Esophagus muscularis mucosa (tissue), 4 donors: ENCODE measurements at places on chromosomes 12 and 14. TPM values are rescaled to one million over a fixed set of nuclear protein-coding genes. Genes with fewer than 3 reads are reported as not detected.

DNA sequence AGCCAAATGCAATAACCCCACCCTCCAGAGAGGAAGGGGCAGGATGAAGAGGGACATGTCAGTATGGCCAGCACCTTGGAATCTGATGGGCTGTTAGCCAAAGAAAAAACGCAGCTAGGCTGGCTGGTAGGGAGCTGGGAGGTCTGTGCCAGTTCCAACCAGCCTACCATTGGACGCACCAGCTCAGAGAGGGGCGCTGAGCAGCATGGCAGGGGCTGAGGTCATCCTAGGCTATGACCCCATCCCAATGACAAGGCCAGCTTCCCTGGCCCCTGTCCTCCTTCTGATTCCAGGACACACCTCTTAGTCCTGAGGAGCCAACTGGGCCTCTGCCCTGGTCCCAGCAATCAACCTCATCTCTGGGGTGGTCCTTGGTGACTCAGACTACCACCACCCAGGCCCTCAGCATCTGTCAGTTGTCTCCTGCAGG lies 12.2 kb downstream of the ACTN1 start:
- no peak for DNase-seq

POLE gene
- 18.8 TPM for total RNA-seq

DNA sequence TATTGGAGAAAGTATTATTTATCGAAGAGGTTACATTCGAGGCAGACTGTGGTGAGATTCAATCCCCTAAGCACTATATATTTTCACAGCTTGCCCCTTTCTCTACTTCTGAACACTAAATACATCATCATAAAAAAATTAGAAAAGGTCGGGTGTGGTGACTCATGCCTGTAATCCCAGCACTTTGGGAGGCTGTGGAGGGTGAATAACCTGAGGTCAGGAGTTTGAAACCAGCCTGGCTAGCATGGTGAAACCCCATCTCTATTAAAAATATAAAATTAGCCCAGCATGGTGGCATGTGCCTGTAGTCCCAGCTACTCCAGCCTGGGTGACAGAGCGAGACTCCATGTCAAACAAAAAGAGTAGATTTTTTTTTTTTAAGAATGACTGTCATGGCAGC lies 70.6 kb upstream of the MYF6 start:
- no peak for DNase-seq

GRCh38 chr12:50753232-50753769 lies 10.6 kb upstream of the ATF1 start:
- no peak for DNase-seq

- peak; percentile 19 for DNase-seq
These were observed 33.3 kb downstream of the DIO3 start for GRCh38 chr14:101594511-101595148.

GRCh38 chr12:56728139-56728861 lies 3.2 kb upstream of the NACA start:
- DNase-seq = no peak

CCDC88C gene
- 6.3 TPM for total RNA-seq

DNA sequence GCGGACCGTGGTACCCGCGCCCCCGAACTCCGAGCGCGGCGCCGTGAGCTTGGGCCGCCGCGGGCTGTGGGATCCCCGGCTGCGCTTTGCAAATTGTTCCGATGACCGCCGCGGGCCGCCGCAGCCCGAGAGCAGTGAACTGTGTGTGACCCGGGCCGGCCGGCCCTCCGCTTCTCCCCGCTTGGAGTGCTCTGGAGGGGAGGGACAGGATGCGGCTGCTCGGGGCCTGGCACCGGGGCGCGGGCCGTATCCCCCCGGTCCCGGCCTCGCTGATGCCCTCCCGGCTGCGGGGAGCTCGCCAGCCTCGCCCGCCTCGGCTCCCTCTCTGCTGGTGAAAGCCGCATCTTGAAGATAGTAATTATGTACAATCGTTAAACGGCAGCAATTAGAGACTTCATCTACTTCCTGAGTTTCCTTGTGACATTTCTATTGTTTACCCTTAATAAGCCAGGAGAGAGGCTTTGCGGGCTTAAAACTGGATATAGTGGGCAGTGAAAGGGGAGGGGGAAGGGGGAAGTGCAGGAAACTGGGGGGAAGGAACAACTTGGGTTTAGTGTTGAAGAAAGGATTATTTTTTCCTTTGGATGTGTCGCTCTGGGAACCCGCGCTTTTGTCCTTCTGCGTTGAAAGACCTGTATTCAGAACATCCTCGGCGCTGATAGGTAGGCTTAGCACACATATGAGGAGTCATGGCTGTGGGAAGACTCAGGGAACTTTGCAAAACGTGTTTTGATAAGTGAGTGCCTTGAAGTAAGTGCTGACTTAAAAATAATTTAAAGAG lies 1.2 kb downstream of the PELI2 start:
- DNase-seq = no peak

PLEKHH1 gene
- total RNA-seq = 2.1 TPM

DNA sequence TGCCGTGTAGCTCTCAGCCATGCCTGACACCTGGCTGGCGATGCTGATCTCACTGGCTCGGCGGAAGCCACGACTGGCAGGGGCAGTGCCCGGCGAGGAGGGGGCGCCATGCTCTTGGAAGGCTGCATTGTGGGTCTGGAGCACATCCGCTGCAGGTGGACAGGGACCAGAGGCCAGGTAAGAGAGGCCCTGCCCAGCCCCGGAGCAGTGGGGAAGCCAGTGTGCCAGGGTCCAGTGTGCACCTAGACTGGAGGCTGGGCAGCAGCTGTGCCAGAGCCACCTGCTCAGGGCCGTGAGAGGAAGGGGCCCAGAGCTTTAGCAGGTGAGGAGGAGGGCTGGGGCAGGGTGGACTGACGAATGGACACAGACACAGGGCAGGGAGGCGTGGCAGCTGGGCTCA lies 10.1 kb downstream of the ARL6IP4 start:
- no peak for DNase-seq

PIANP gene
- 0.71 TPM for total RNA-seq

- no peak for DNase-seq
These were observed 238.1 kb upstream of the SEL1L start for GRCh38 chr14:81771651-81772275.

DNA sequence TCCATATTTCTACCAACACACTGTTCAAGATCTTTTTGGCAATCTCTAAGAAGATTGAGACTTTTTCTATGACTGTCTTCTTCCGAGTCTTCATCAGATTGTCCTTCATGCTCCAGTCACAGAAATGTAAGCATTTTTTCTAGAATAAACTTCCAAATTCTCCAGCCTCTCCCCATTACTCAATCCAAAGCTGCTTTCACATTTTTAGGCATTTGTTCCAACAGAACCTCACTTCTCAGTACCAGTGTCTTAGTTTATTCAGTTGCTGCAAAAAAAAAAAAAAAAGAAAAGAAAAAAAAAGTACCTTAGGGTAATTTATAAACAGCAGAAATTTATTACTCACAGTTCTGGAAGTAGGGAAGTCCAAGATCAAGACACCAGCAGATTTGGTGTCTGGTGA lies 290.8 kb upstream of the NOVA1 start:
- DNase-seq = no peak

GRCh38 chr14:66152747-66153146 lies 333.4 kb upstream of the CCDC196 start:
- no peak for DNase-seq

- DNase-seq = no peak
These were observed 220.6 kb upstream of the RGS6 start for GRCh38 chr14:71711619-71712018.

DNA sequence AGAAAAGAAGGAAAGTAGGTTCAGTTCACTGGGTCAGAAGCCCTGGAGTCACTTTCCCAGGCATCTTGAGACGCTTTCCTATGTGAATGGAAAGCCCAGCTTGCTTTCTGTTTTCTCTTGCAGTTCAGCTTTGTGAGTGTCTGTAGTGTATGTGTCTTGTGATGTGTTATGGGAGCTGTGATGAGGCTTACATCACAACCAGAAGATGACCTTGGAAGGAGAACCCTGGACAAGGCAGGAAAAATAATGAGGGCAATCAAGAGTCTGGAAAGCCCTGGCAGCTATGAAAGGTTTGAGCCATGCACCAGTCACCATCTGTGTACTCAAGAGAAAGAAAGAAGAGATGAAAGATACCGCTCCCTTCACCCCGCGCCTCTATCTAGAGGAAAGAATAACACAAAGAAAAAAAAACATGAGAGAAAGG lies 35.2 kb upstream of the PTGR2 start:
- no peak for DNase-seq

VASH1 gene
- total RNA-seq = 17.5 TPM
